ENCODE measurements at places on chromosomes 1 and 21.

- DNase-seq: no peak
These were observed 57.2 kb upstream of the CNIH3 start for GRCh38 chr1:224558904-224559303.

- no peak for DNase-seq
These were observed 14.6 kb downstream of the NR5A2 start for GRCh38 chr1:200042119-200042551.

DNA sequence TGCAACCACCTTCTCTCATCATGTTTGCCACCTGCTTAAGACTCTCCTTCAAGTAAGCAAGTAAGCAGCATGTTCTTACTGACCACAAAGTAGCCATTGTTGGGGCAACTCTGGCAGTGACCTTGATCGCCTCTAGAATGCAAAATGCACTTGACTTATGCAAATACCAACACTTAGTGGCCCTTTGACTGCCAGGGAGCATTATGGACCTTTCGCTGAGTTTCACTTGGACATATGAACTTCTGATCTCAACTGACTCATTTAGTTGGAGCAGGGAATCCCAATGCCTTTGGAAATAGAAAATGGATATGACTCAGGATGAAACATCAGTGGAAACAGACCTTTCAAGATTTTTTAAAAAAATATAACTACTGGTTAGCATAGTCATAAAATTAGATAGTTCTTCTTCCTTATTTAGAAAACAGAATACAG is 6.1 kb upstream of the PLA2G5 start:
- peak; percentile 55 for DNase-seq

- DNase-seq: no peak
These were observed 657 bp upstream of the HNRNPU start for GRCh38 chr1:244865028-244865371.

GRCh38 chr1:24745711-24746413 is 615 bp downstream of the CLIC4 start:
- DNase-seq: peak; percentile 86

DNA sequence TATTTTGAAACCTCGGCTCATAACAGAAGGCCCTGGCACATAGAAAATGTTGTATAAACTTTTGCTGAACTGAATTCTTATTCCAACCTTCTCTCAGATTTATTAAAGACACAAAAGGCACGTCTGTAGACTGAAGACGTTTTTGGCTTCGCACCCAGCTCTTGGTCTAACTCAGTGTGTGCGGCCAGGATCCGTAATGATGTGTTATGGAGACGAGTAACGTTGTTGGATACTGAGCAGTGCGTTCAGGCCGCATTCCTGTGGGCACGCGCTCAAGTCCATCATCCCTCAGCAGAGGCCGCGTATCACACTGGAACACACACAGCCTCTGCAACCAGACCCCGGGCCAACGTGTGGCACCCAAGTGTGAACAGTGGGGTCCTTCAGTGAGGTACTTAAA is 154.8 kb upstream of the RAB4A start:
- no peak for DNase-seq

DNA sequence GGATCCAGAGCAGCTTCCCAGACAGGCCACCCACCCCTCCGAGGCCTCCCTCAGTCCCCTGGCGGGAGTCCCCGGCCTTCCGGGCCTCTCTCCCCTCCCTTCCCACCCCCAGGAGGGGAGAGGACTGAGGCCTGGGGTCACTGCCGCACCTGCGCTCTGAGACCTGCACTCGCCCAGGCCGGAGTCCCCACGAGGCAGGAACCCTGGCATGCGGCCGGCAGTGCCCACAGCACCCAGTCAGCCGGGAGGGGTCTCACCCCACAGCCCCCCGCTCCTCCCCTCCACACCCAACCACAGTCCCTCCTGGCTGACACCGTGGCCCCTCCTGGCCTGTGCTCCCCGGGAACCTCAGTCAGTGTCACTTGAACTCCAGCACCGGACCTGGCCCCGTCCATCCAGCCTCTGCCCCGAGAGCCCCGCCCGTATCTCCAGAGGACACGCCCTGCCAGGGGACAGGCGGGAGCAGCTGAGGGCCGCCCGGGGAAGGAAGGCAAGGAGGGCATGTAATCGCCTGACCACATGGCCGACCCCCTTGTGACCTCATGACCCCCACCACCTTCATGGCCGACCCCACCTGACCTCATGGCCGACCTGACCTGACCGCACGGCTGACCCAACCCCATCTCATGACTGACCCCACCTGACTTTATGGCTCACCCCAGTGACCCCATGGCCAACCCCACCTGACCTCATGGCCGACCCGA is 28.7 kb upstream of the TTLL10 start:
- no peak for DNase-seq

DNA sequence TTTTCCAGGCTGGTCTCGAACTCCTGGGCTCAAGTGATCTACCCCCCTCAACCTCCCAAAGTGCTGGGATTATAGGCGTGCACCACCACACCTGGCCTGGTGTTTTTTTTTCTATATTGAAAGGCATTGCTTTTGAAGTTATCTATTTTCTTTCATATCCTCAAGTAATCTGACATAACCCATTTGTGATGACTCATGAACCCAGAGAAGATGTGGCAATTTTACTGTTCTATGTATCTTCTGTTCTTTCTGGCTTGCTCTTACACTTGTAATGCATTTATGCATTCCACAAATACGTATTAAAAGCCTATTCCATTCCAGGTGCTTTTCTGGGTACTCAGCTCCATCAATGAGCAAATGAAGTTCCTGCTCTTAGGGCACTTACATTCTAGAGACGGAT is 29.9 kb upstream of the ERRFI1 start:
- DNase-seq: peak; percentile 46

DNA sequence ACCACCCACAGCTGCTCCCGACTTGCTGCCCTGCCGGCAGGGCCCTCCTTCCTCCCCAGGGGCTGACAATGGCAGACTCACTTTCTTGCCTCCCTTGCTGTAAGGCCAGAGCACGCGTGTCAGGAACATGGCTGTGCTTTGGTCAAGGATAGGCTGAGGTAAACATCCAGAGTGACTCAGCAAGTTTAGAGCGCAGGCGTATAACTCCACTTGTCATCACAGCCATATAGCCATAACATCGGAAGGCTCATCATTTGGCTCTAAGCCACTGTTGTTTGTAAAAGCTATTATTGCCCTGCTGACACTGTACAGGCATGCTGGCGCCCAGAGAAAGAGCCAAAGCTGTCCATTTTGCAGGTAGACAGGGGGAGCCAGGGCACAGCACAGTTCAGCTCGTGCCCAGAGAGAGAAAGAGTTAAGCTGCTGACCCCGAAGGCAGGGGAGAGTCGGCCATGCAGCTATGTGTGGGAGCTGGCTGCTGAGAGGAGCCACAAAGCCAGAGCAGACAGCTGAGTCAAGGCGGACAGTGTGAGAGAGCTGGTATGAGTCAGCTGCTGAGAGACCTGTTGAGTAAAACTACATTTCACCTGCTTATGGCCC is 60.6 kb downstream of the GNG4 start:
- no peak for DNase-seq

- no peak for DNase-seq
These were observed 1.3 kb downstream of the FNDC10 start for GRCh38 chr1:1598720-1599029.

DNA sequence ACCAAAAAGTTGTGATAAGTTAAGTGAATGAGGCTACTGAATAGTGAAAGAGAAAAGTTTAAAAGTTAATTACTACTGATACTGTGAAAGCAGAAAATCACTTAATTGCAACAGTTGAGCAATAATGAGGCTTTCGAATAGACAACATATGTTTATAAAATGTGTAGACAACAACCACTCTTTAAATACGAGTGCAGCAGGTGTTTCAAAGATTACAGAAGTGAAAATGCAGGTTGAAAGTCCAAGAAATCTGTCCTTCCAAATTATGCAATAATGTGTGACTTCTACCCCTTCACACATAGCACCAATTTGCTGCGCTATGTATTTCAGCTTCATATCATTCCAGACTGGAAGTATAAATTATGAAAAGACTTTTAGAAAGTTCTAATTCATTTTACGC is 213.0 kb downstream of the COL24A1 start:
- DNase-seq: no peak

- no peak for DNase-seq
These were observed 668.2 kb downstream of the KIF26B start for GRCh38 chr1:245822996-245823395.

DNA sequence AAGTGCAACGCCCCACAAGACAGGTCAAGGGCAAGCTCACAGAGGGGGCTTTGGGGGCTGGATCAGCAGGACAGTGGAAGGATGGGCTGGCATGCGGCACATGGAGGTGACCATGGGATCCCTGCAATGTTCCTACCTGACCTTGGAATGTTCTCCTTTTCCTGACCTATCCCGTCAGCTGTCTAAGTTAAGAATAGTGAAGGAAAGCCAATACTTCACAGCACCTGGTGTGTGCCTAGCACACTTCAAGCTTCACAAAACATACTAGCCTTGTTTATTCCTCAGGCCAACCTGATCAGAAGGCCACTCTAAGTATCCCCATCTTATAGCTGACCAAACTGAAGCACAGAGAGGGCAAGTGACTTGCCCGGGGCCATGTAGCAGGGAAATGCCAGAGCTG is 31.2 kb downstream of the LRRC38 start:
- DNase-seq: no peak

GRCh38 chr1:54290506-54291184 is 90.7 kb downstream of the MRPL37 start:
- DNase-seq: peak; percentile 11

DNA sequence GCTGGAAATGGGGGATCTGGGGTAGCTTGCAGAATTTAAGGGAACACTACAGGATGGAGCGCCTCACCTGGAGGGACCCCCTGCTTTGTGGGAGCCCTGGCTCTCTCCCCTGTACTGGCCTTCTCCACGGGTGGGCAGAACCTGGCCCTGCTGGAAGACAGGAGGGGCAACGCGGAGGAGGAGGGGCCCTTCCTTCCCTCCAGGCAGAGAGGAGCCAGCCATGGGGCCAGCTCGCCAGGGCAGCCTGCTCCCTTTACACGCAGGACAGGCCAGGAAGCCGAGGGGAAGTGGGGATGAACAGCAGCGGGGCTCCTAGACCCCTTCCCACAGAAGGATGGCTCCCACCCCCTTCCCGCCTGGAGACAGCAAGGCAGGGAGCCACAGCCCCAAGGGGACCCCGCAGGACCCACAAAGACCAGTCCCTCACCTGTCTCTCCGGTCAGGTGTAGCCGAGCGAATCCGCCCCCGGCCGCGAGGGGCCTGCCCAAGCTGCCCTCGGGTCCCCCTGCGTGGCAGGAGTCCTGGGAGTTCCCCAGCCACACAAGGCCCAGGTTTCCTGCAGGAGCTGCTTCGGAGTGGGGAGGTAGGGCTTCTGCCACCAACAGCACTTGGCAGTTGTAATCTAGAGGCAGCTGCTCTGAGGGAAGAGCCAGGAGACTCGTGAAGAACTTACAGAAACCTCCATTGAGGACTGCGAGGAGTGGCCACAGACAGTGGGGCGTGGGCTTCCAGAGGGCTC is 1.6 kb upstream of the SLC19A1 start:
- DNase-seq: no peak

GRCh38 chr1:23035823-23036452 is 16.7 kb downstream of the KDM1A start:
- DNase-seq: no peak

- no peak for DNase-seq
These were observed 14.1 kb upstream of the LMNA start for GRCh38 chr1:156100205-156100995.

DNA sequence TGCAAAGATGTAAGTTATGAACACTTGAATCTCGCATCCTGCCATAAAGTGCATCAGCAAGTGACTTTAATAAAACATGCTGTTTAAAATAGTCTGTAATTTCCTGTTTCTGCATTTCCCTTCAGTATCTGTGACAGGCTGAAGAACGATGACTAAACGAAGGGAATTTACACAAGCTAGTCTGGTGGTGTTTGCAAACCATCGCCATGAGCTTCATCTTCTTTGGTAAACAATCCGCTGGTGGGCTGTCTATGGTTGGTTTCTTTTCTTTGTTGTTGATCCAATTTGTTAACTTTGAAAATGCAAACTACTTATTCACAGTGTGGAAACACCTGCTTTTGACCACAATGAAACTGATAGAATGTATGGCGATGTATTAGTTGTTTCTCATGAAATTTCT is 13.9 kb downstream of the SERTAD4 start:
- DNase-seq: peak; percentile 12

- no peak for DNase-seq
These were observed 41.3 kb downstream of the PIK3C2B start for GRCh38 chr1:204453141-204453772.

GRCh38 chr1:164591858-164592257 is 32.9 kb downstream of the PBX1 start:
- no peak for DNase-seq

GRCh38 chr1:171911506-171911905 is 70.2 kb downstream of the DNM3 start:
- DNase-seq: no peak

- no peak for DNase-seq
These were observed 19.3 kb downstream of the DOP1B start for GRCh38 chr21:36175771-36176565.

Measured in suppressor macrophage treated with lipopolysaccharide for 4 hours (primary cell).